ENCODE measurements at places on chromosomes 2 and 18. TPM values are rescaled to one million over a fixed set of nuclear protein-coding genes. Genes with fewer than 3 reads are reported as not detected.

KCNIP3 gene
- 2.0 TPM for polyA plus RNA-seq

GATA6 gene
- 0.35 TPM for polyA plus RNA-seq

HMSD gene
- 0.55 TPM for polyA plus RNA-seq

EPAS1 gene
- polyA plus RNA-seq, result 47.4 TPM

ABHD1 gene
- 0.08 TPM for polyA plus RNA-seq

PDE1A gene
- polyA plus RNA-seq, result 0.94 TPM

ADGRF3 gene
- 0.12 TPM for polyA plus RNA-seq

IL36B gene
- polyA plus RNA-seq, result 1.5 TPM

CABLES1 gene
- 10.0 TPM for polyA plus RNA-seq

All from esophagus (tissue), 2 donors.